ENCODE measurements at places on chromosomes 16 and 17.

DNA sequence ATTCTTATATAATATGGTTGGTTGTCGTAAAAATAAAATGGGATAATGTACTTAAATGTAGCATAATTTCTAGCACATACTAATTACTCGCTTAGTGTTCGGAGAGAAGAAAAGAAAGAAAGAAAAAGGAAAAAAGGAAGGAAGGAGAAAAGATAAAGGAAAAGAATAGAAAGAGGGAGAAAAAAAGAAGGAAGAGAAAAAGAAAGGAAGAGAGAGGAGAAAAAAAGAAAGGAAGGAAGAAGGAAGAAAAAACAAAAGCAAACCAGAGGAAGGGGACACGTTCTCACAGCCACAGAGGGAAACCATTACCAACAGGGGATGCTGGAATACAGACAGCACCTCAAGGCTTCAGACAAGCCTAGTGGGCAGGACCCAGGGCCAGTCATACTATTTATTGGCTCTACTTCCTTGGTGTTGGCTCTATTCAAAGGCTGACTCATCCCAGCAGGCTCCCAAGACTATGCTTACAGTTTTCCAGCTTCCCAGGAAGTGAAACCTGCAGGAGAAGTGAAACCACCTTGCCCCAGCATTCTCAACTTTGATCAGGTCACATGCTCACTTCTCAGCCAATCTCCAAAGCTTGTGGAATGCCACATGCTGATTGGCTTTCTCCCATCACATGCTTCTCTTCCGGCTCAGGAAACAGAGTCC, 273.5 kb upstream of the IRX5 start:
- no peak for DNase-seq

DNA sequence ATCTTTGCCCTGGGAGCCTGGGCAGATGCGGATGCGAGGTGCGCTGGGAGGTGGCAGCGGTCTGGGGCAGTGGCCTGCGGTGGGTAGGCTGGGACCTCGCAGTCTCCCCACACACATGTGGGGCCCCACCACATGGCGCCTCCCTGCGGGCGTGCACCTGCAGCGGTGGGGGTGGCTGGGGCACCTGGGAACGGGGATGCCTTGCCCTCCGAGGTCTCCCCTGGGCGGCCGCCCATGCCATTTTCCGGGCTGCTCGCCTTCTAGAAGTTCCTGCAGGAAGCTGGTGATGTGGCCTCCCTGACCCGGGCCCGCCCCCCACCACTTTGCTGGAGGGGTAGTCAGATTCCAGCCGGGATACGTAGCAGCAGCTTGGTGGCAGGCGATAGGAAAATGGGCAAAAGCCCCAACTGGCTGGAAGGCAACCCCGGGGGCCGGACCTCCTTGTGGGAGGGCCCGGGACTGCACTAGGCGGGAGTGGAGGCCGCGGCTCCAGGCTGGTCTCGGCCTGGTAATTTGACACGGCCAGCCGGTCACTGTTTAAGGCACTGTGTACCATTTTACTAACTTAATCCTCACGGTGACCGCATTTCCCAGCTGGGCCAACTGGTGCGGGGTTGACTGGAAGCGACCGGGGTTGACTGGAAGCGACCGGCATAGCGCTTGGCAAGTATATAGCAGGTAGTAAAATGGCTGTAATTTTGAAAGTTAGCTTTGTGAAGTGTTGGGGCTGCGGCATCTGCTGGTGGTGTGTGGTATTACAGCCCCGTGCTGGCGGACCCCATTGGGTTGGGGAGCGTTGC, 38.5 kb downstream of the IGF2BP1 start:
- DNase-seq, result no peak

DNA sequence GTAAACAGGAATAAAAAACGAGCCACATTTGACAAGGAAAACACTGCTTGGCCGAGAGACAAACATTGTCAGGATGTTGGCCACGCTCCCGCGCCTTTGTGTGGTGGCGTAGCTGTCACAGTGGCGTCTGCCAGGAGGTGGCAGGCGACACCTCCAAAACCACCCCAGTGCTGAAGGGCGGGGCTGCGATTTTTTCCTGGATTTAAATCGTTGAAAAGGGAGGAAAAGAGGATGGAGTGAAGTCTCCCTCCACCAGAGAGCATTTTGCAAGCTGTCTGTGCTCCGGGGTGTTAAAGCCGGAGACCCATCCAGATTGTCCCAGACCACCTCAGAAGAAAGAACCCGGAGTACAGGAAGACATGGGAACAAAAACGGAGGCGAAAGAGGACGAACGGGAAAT, 12.7 kb downstream of the MRM3 start:
- no peak for DNase-seq

GRCh38 chr17:44687756-44688155, 1.8 kb downstream of the CCDC43 start:
- no peak for DNase-seq

DNA sequence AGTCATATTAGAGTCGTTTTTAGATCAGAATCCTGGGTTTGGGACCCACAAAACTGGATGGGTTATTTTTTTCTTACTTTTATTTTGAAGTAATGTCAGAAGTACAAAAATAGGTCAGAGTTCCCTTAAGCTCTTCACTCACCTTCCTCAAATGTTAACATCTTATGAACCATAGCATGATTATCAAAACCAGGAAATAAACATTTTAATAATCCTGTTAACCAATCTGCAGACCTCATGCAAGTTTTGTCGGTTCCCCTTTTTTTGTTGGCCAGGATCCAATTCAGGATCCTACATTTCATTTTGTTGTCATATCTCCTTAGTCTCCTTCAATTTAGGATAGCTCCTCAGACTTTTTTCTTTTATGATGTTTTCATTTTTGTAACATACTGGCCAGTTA, 162.0 kb downstream of the CHD9 start:
- DNase-seq, result no peak

- DNase-seq, result no peak
Observed at GRCh38 chr16:35492225-35492624, 2032.8 kb downstream of the TP53TG3F start.

- no peak for DNase-seq
Observed at GRCh38 chr17:67183531-67183930, 61.5 kb downstream of the HELZ start.

GRCh38 chr16:86618431-86619238, 40.3 kb downstream of the FOXL1 start:
- DNase-seq, result no peak

- no peak for DNase-seq
Observed at GRCh38 chr16:31473264-31473984, 1.5 kb downstream of the TGFB1I1 start.

- DNase-seq, result no peak
Observed at GRCh38 chr17:39562976-39563375, 44.7 kb downstream of the NEUROD2 start.

GRCh38 chr16:19745286-19746010, 27.4 kb downstream of the IQCK start:
- DNase-seq, result no peak

- DNase-seq, result no peak
Observed at GRCh38 chr17:753418-753817, 1.4 kb upstream of the GEMIN4 start.

DNA sequence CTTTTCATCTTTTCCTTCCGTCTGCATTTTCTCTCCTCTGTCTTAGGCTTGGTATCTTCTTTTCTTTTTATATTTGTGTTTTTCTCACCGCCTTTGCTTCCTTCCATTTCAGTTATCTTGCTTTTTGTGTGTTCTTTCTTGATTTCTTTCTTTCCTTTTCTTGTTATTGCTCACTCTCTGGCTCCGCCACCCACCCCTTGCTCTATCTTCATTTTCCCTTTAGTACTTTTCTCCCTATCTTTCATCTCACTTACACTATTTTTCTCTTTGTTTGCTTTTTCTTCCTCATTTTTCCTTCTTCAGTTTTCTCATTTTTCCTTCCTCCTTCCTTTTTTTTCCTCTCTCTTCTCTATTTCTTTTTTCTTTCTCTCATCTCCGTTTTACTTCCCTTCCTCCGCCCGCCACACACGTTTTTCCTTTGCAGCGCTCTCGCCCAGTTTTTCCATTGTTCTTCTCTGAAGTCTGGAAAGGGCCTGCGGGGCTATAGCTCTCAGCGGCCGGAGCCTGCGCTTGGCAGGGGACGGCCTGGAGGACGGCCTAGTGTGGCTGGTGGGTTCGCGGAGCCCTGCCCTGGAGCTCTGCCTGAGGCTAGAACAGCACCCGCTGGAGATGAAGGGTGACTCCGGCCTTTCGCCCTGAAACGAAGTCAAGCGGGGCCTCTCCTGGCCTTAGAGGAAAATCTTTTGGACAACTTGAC, 5.2 kb upstream of the HOXB13 start:
- no peak for DNase-seq

- DNase-seq, result no peak
Observed at GRCh38 chr16:87044032-87044382, 273.2 kb downstream of the C16orf95 start.

GRCh38 chr17:5042157-5043022, 7.2 kb upstream of the SLC52A1 start:
- DNase-seq, result no peak

- no peak for DNase-seq
Observed at GRCh38 chr17:78706271-78706915, 75.7 kb downstream of the CYTH1 start.

- DNase-seq, result no peak
Observed at GRCh38 chr16:81106826-81107503, 10.8 kb upstream of the GCSH start.

DNA sequence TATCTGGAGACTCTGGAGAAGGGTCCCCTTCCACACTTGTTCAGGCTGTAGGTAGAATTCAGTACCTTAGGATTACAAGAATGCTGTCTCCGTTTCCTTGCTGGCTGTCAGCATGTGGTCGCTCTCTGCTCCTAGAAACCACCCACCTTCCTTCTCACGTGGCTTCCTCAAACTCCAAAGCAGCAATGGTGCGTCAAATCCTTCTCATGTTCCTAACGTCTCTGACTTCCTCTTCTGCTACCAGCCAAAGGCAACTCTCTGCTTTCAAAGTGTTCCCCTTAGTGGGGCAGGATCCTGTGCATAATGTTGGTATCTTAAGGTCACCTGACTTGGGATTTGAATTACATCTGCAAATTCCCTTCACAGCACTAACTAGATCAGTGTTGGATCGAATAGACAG, 30.9 kb upstream of the DYNLRB2 start:
- DNase-seq, result no peak

- no peak for DNase-seq
Observed at GRCh38 chr17:12409082-12409481, 256.6 kb upstream of the MYOCD start.

- no peak for DNase-seq
Observed at GRCh38 chr16:70575376-70575775, 51.8 kb downstream of the SF3B3 start.

GRCh38 chr17:3656755-3657587, 11.4 kb downstream of the TAX1BP3 start:
- no peak for DNase-seq

GRCh38 chr16:71476457-71477124, 12.5 kb downstream of the ZNF19 start:
- DNase-seq, result no peak

GRCh38 chr17:83085103-83085502, 5.7 kb downstream of the METRNL start:
- no peak for DNase-seq

DNA sequence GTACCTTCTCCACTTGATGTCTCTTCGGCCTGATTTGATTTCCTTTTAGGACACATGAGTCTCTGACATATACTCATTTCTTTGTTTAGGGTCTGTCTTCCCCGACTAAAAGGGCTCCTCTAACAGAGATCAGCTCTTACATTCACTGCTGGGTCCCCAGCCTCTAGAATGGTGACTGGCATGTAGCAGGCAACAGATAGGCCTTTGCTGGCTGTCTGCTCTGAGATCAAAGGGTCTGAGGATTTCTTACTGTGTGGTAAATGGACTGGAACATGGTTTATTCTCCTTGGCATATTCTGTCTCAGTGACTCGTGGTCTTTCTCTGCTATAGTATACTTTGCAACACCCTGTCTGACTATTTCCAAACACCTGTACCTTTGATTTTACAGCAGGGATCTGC, 16.7 kb downstream of the DNAAF1 start:
- DNase-seq, result no peak

- no peak for DNase-seq
Observed at GRCh38 chr17:19508577-19508867, 25.1 kb upstream of the SLC47A1 start.

- no peak for DNase-seq
Observed at GRCh38 chr17:51103451-51103850, 17.2 kb downstream of the SPAG9 start.

- peak; percentile 27 for DNase-seq
Observed at GRCh38 chr16:12573730-12574383, 229.8 kb downstream of the CPPED1 start.

GRCh38 chr17:77214743-77215142, 74.0 kb downstream of the SEC14L1 start:
- no peak for DNase-seq

- DNase-seq, result no peak
Observed at GRCh38 chr16:65083164-65083857, 38.6 kb downstream of the CDH11 start.

- DNase-seq, result no peak
Observed at GRCh38 chr17:19551165-19551564, 17.5 kb downstream of the SLC47A1 start.

GRCh38 chr17:8173056-8173870, 2.9 kb downstream of the TMEM107 start:
- peak; percentile 61 for DNase-seq

- DNase-seq, result no peak
Observed at GRCh38 chr16:79810449-79811189, 210.1 kb upstream of the MAF start.

All from activated naive CD8-positive, alpha-beta T cell treated with anti-CD3 and anti-CD28 coated beads, Interleukin-2, amount 50 U/mL, for 16 hours (primary cell).